ENCODE measurements at places on chromosomes 5 and 9.

GRCh38 chr9:112905084-112905483 is 14.4 kb upstream of the SLC46A2 start:
- no peak for DNase-seq

- no peak for DNase-seq
Measured at GRCh38 chr9:109286571-109286977, 34.3 kb downstream of the EPB41L4B start.

DNA sequence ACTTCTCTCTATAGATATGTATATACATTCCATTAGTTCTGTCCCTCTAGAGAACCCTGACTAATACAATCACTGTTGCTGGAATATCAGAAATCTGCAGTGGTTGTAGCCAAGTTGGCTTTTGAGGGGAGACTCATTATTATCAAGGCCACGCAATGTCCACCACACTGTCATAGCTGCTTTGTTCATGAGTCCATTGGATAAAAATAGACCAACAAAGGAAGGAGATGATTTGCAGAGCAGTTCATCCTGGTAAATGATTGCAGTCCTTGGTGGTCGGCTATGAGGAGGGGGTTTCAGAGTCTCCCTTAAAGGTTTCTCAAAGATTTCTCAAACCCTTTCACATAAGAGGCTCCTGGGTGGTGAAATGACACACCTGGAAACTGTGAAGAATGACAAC is 192.8 kb upstream of the ANKH start:
- no peak for DNase-seq

DNA sequence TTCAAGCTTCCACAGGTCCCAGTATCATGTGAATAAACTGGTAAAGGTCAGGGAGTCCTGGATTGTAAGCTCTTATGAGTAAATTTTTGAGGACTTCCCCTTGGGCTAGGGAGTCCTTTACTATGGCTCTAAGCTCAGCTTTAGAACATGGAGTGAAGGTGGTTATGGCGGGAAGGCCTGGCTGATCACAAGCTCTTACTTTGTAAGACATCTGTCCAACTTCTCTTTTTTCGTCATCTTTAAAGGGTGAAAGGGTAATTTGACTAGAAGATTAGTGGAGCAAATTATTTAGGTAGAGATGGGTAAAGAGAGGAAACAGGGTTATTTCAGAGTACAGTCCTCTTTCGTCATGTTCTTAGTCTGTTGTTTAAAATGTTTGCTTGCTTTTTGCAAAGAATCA is 155.4 kb downstream of the AOPEP start:
- no peak for DNase-seq

- DNase-seq: no peak
Measured at GRCh38 chr5:1522601-1523479, 920 bp downstream of the LPCAT1 start.

GRCh38 chr5:32014096-32014745 is 159.9 kb downstream of the GOLPH3 start:
- no peak for DNase-seq

DNA sequence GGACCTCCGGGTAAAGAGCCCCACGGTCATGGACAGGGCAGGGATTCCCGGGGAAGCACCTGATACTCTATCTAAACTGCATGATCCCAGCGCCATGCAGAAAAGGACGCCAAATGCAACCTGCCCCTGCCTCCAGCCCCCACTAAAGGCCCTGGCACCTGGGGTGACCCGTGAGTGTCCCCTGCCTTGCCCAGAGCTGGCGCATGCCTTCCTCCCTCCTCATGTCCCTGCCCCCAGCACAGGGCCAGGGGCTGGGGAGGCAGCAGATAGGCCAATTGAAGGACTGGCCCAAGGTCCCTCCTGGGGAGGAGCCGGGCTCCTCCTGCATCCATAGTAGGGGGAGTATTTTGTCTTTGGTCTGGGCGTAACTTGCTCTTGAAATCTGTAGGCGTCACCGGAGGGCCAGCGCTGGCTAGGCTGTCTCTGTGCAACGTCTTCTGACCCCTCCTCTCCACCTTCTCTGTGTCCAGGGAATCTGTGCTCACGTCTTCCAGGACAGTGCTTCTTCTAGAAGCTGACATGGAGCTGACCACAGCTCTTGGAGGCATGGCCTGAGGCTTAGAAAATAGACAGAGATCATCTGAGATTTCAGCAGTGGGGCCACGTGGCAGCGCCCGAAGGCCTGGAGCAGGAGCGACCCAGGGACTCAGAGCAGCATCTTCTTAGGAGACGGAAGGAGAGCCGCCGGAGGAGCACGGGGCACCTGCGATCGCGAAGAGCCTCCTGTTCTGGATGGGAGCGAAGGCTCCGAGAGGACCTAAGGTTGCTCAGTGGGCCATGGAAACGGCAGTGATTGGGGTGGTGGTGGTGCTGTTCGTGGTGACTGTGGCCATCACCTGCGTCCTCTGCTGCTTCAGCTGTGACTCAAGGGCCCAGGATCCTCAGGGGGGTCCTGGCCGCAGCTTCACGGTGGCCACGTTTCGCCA is 660 bp downstream of the SPAAR start:
- no peak for DNase-seq

- DNase-seq: no peak
Measured at GRCh38 chr5:96601200-96601599, 61.0 kb upstream of the CAST start.

- no peak for DNase-seq
Measured at GRCh38 chr5:72021651-72022357, 85.5 kb upstream of the MAP1B start.

DNA sequence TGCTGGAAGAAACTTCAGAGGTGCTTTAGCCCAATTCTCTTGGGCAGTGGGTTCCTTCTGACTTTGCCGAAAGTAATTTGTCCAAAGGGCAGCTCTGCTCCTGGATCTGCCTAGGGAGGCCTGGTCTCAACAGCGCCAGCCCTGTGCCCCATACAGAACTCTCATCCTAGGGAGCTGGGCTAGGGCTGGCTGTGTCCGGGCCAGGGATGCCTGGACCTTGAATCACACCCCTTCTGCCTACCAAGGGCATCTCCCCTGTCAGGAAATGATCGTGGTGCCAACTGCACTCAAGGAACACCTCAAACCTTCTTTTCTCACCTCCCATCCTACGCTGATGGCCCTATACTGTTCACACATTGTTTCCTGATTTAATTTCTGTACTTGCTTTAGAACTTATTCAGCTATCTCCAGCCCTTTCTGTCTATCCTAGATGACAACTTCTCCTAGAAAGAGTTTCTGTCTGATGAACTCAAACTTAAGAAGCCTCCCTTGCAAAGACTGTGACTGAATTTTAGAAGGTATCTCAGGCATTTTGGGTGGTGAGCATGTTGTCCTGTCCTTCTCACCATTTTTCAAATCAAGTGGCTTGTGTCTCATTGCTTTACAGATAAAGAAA is 37.4 kb upstream of the NFIB start:
- no peak for DNase-seq

DNA sequence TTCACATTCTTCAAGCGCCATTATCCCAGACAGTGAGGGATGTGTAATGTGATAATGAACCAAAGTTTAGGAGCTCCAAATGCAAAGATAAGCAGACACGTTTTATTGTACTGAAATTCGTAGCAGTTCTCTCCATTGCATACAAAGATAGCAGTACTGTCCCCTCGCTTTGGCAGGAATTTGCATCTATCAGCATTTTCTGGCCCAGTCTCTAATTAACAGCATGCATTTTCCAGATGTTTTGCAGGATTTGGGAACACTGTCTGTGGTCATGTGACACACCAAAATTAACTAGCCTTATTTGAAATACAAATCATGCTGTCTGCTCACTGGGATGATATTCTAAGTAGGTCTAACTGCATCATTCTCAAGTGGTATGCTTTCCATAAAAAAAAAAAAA is 235.9 kb upstream of the TRPM3 start:
- DNase-seq: no peak

DNA sequence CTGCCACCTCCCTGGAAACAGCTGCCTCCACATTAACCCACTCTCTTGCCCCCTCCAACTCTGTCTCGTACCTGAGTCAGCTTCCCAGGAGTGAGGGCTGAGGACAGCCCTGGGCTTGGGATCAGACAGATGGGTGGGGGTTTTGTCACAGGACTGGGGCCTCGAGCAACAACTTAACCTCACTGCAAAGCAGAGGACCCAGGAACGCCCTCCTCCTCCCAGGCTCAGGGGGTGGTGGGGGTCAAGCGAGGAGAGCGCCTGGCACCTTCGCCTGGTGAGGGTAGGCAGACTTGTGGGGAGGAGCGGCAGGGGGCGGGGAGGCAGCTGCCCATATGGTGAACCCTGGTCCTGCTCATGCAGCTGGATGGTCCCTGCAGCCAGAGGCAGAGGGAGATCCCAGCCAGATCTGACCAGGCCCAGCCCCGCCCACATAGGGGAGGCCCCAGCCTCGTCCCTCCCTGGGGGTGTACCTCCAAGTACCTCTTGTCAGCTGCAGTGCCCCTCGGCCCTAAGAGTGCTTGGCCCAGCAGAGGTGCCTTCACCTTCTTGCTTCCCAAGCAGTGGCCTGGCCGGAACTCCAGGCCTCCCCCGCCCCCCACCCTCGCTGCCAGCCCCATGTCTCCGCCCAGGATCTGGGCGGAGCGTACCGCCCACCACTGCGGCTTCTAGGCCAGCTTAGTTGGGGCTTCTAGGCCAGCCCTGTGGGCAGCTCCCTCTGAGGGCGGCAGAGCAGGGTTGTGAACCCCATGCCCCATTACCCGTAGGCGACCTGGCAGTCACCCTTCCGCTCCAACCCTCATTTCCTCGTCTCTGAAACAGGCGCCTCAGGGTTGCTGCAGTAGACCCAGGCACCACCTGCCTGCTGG is at the start of gene SARDH:
SARDH (minus strand) TSS at position 579 of the 866 bp plus-strand sequence. CDS start 4,179 bp downstream, outside the sequence.
- DNase-seq: peak; percentile 15

DNA sequence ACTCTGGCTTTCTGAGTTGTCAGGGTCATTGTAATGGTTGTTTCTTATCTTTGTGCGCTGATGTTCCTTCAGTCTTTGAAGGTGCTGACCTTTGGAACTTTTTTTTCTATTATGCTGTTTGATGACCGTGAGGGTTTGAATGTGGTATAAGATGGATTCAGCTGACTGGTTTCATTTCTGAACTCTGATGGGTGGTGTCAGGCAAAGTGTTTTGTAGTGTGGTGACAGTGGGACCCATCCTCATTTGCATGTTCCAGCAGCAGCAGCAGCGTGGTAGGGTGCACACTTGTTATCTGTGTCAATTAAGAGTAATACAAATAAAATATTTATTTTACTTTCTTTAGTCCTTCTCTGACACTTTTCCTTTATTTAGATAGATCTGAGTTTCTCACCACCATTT is 227.7 kb upstream of the PRR16 start:
- DNase-seq: no peak

DNA sequence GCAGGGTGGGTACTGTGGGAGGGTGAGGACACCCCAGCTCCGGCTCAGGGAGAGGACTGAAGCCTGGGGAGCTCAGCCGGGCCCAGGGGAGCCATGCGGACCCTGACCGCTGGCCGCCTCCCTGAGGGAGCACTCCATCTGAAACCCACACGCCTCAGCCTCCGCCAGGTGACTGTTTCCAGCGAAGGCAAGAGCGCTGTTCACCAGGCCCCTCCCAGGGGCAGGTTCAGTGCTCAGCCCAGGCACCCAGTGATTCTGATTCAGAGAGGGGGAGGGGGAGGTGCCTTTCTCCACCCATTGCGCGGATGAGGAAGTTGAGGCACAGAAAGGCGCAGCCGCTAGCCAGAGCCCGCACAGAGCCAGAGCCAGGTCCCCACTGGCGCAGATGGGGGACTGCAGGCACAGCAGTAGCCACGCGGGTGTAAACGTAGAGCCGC is 27.0 kb downstream of the ADGRD2 start:
- no peak for DNase-seq

DNA sequence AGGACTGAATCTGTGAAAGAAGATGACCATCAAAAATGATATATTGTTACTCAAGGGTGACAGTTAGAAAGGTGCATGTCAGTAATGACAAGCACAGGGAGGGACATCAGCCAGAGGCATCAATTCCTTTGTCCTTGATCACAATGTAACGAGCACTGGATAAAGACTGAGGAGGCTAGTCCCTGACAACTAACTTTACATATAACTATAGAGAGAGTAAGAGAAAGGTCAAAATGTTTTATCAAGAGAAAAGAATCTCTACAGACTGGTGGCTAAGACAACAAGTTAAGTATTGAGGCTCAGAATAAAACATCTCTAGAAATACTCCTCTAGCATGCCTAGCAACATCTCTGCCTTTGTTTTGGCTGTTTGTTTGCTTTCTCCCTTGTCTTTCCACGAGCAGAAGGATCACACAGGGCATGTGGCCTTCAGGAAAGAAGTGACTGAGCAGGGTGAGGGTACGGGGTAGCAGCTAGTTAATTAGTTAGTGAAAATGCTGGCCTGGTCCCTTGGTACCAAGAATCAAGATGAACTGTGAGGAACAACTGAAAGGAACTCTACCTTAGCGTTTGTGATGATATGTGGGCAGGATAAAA is 724.1 kb upstream of the MEF2C start:
- DNase-seq: no peak

DNA sequence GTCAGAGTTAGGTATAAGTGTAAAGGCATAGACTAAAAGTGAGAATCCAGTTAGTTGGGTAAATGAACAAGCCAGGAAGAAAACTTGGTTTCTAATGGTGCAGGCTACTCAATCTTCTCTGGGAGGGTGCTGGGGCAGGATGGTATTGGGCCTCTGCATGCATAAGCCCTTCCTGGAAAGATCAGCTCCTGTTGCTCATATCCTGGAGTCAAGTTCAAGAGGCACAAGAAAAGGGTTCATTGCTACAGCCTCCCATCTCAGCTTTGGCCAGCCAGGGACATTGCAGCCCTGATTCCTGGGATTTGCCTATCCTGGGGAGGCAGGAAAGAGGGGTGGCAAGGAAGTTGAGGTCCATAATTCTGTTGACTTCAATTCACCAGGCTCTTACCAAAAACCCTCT is 40.7 kb upstream of the ATP6V1G1 start:
- no peak for DNase-seq

GRCh38 chr9:95494022-95494415 is 22.8 kb downstream of the PTCH1 start:
- no peak for DNase-seq

DNA sequence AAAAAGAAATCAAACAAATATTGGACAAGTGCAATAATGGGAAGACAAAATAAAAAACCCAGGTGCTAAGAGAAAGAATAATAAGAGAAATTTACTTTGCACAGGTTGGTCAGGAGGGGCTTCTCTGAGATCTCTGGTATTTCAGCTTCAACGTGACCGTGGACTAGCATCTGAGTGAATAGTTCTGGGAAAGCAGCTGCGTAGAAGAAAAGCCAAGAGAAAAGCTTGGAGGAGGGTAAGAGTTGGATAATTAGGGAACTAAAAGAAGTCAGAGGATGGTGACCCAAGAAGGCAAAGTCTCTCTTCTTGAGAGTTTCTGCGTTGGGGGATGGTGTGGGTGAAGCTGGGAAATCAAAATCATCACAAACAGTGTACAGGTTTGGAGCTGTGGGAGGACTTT is 41.6 kb downstream of the YIPF5 start:
- DNase-seq: no peak
